Dermis blood vessel endothelial cell (primary cell): ENCODE measurements at places on chromosomes 16 and 17. TPM values are rescaled to one million over a fixed set of nuclear protein-coding genes. Genes with fewer than 3 reads are reported as not detected.

The TBC1D3K gene
- not detected in 2 replicates for total RNA-seq

The ENPP7 gene
- not detected in 2 replicates for total RNA-seq

The TIMP2 gene
- total RNA-seq: 57.9 and 95.3 TPM in 2 replicates

The CEP95 gene
- total RNA-seq: 16.1 and 23.1 TPM in 2 replicates

The MYH8 gene
- total RNA-seq: not detected in 2 replicates

The TMEM220 gene
- 1.5 and 2.7 TPM in 2 replicates for total RNA-seq

The TBX6 gene
- total RNA-seq: 0.17 and 0.23 TPM in 2 replicates

The MYADML2 gene
- not detected in 2 replicates for total RNA-seq

The KCTD19 gene
- total RNA-seq: under 0.01 TPM in 1 of 2 replicates, not detected in the other

The ABCA3 gene
- 29.1 and 66.9 TPM in 2 replicates for total RNA-seq

The GDPD1 gene
- total RNA-seq: 1.6 and 3.1 TPM in 2 replicates

The CACNG5 gene
- total RNA-seq: not detected in 2 replicates

The TBC1D3I gene
- 0.05 and 0.17 TPM in 2 replicates for total RNA-seq

The TEX2 gene
- total RNA-seq: 34.9 and 47.8 TPM in 2 replicates

The NLRC3 gene
- 2.0 and 9.5 TPM in 2 replicates for total RNA-seq

The LHX1 gene
- total RNA-seq: 0.17 TPM in 1 of 2 replicates, not detected in the other
